ENCODE measurements at places on chromosomes 2 and 18.

- DNase-seq = no peak
Observed at GRCh38 chr2:238966072-238966937, 118.4 kb downstream of the TWIST2 start.

DNA sequence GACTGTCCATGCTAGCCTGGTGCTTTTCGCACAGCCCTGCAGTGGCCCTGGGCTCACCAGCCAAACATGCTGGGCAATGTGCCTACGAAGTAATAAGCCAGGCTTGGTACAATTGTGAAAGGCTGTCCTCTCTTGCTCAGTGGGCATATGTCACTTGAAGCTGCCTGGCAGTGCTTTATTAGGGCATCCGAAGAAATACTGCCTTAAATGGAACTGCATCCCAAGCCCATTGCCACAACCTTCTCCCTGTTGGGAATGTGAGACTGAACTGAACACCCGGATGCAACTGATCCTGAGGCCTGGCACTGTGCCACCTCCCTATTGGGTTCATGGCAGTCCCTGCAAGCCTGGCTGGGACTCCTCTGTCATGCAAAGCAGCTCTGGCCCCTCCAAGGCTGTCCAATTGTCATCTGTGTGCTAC, 15.9 kb downstream of the CAPG start:
- no peak for DNase-seq

DNA sequence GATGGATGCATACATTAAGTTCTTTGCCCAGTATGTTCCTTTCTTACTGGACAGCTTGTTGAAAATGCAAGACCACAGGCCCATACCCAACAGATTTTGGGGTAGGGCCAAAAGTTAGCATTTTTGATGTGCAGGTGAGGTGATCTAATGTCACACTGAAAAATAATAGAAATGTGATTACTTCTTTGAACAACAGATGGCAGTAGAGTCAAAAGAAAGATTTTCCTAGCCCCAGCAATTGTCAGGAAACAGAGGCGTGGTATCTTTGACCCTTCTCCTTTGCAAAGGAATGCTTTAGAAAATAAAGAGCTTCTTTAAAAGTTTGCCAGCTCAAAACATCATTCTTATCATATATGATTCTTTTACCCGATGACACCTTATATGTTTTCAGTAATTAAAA, 343.6 kb upstream of the SYT4 start:
- no peak for DNase-seq

DNA sequence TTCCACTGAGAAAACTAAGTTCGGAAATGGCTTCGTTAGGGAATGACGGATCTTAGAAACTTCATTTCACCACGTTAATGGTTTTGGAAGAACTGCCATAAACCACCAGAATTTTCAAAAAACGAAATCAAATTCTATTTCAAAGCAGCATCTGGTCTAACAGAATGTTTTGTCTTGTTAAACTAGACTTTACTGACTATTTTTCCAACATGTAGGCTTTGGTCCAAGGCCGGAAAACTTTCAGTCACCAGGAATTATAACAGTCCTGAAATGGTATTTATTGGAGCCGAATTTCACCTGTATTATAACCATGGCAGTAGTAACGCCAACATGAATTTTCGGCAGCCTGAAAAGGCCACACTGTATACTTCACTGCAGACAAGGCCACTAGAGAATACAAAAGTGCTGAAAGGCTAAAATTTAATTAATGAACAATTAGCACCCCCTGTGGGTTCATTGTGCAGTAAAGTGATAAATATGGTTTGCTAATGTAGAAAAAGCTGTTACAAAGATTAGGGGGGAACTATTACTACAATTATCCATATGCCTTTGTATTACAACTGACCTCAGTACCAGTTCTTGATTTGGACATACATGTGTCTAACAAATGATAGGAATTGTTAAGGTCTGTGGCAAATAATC, 116.4 kb downstream of the ZNF521 start:
- DNase-seq = no peak

- no peak for DNase-seq
Observed at GRCh38 chr2:211281430-211282073, 725.2 kb downstream of the CPS1 start.

DNA sequence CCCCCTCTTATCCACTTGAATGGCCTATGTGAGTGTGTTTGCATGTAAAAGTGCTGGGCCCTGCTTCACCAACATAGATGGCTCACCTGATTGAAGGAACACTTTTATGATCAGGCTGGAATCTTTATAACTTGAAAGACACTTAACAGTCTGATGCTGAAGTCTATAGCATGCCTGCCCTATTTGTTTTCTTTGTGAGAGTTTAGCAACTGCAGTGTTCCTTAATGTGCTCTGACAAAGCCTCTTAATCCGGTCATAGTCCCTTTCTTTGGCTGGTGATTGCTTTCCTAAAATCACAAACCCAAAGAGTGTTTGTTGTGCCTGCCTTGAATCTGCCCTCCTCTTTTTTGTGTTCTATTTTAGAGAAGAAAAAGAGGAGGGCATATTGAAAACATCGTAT, 1382.8 kb upstream of the CELF4 start:
- DNase-seq = no peak

- no peak for DNase-seq
Observed at GRCh38 chr2:231051116-231051515, 5.6 kb upstream of the PSMD1 start.

GRCh38 chr2:73697606-73698005, 39.5 kb downstream of the TPRKB start:
- no peak for DNase-seq

DNA sequence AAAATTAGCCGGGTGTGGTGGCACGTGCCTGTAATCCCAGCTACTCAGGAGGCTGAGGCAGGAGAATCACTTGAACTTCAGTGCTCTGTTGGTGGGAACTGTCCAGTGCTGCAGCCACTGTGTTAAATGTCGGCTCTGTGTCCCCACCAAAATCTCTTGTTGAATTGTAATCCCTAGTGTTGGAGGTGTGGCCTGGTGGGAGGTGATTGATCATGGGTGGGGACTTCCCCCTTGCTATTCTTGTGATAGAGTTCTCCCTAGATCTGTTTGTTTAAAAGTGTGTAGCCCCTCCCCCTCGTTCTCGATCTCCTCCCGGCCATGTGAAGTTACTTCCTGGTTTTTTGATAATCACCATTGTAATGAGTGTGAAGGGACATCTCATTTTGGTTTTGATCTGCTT, 9.8 kb upstream of the RPL31 start:
- DNase-seq = no peak

- DNase-seq = no peak
Observed at GRCh38 chr2:28510184-28510583, 14.3 kb downstream of the PLB1 start.

DNA sequence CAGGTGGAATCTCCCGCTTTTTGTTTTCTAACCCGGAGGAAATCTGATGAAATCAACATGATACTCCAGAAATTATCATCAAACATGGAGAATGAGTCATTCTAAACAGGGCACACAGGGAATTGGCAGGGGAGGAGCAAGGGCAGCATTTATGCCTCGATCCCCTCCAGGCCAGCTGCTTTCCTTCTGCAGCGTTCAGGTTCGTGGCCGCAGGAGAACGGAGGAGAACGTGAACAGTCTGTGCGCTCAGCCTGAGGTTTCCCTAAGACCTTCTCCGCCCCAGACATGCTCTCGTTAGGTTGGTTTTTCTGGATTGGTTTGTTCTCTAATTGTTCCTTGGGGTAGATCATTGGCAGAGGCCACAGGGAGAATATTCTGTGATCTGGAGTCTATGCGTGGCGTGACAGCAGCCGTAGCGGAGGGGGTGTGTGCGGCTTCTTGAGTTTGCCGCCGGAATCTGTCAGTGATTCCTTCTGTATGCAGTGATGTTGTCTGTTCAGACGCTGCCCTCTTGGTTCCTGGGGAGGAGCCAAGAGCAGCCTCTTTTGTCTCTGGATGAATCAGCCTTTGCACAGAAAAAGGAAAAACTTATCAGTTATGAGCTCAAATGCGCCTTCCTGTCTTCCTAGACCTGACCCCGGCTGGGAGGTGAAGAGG, 75.9 kb downstream of the SH3BP4 start:
- no peak for DNase-seq

- DNase-seq = no peak
Observed at GRCh38 chr2:45005261-45006002, 3.8 kb downstream of the SIX2 start.

- DNase-seq = no peak
Observed at GRCh38 chr2:145136702-145137101, 616.8 kb upstream of the ZEB2 start.

GRCh38 chr2:234241656-234242458, 191.4 kb downstream of the SPP2 start:
- DNase-seq = no peak

DNA sequence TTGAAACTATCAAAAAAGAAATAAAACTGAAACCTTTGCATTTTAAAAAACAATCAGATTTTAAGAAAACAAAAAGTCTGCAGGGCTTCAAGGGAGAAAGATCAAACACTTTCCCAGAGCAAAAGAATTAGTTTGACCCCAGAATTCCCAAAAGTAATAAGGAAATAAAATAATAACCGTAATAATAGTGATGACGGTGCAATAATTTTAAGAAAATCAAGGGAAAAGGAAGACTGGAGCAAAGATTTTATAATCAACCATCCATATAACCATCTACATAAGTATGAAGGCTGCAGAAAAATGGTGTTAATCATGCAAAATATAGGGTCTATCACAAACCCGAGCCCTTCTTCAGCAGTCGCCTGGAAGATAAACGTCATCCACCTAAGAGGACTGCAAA, 634.8 kb downstream of the GALR1 start:
- no peak for DNase-seq

- no peak for DNase-seq
Observed at GRCh38 chr2:212021947-212022346, 516.7 kb downstream of the ERBB4 start.

- no peak for DNase-seq
Observed at GRCh38 chr2:176483476-176483875, 214.2 kb downstream of the MTX2 start.

DNA sequence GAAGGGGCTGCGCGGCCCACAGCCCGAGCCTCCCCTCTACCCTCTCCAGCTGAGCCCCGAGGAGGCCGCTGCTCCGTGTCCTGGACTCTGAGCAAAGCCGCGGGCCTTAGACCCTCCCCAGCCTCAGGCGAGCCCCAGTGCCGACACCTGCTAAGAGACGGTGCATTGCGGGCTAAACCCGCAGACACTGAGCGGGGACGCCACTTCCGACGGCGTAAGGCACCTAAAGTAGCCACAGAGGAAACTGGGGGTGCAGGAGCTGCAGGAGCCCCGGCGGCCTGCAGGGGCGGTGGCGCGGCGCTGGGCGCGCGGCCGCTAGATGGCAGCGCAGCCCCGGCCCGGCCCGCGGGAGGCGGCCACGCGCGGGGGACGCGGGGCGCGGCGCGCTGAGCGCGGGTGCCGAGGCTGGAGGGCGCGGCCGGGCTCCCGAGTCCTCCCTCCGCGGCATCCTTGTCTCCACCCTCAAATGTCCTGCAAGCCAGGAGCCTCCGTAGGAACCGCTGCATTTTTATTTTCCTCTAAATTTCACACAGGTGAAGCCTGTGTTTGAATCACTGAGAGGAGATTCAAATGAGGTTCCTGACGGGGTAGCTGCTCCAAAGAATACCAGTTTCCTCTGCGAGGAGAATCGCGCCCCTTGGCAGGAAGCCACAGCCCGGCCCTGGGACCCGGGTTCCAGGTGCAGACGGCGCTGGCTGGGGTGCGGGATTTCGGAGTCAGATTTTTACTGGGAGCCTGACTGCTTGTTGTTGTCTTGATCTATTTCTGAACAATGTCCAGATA, 650.5 kb downstream of the GALR1 start:
- no peak for DNase-seq

DNA sequence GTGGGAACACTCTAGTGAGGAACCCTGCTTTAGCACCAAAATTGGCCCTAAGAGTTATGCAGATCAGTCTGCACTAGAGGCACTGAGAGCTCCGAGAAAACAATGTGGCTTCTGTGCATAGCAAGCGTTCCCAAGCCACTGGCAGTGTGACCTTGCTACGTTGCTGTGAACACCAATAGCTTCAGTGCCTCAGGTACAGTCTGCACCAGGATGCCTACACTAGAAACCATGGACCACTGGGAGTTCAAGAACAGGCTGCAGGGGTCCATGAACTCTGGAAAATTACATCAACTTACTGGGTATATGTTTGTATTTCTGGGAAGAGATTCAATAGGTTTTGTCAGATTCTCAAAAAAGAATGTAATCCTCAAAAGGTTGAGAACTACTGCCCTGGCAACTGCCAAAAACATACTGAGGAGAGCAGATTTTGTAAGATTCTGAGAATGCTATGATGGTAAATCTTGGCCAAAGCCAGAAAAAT, 18.3 kb upstream of the SP3 start:
- DNase-seq = no peak
